ENCODE measurements at places on chromosomes 2 and 18. TPM values are rescaled to one million over a fixed set of nuclear protein-coding genes. Genes with fewer than 3 reads are reported as not detected.

QPCT gene
- 19.4 TPM for total RNA-seq

RAPGEF4 gene
- 0.26 TPM for total RNA-seq

MAP2 gene
- total RNA-seq = 1.3 TPM

GCG gene
- total RNA-seq = not detected

SRBD1 gene
- 10.3 TPM for total RNA-seq

CPS1 gene
- total RNA-seq = 10.7 TPM

DSG3 gene
- not detected for total RNA-seq

PLEK gene
- not detected for total RNA-seq

ALLC gene
- not detected for total RNA-seq

POU3F3 gene
- total RNA-seq = 0.06 TPM

VWC2L gene
- total RNA-seq = not detected

CNDP1 gene
- total RNA-seq = not detected

TMEM17 gene
- 6.0 TPM for total RNA-seq

LYPD6B gene
- total RNA-seq = not detected

SP140L gene
- 4.4 TPM for total RNA-seq

ANKRD62 gene
- not detected for total RNA-seq

CYP27A1 gene
- total RNA-seq = 0.20 TPM

ZNF396 gene
- total RNA-seq = 0.61 TPM

MYOM1 gene
- 0.09 TPM for total RNA-seq

ZBTB7C gene
- total RNA-seq = not detected

EPB41L3 gene
- total RNA-seq = 0.52 TPM

PUM2 gene
- total RNA-seq = 40.4 TPM
